ENCODE measurements at places on chromosomes 4 and X.
A peak's percentile ranks its signal among the peaks of the same experiment; 100 is the strongest.

- no peak for DNase-seq
Observed at GRCh38 chr4:33302321-33302720, 2582.2 kb downstream of the PCDH7 start.

GRCh38 chr4:169611157-169611556, 1.2 kb downstream of the NEK1 start:
- DNase-seq: no peak

DNA sequence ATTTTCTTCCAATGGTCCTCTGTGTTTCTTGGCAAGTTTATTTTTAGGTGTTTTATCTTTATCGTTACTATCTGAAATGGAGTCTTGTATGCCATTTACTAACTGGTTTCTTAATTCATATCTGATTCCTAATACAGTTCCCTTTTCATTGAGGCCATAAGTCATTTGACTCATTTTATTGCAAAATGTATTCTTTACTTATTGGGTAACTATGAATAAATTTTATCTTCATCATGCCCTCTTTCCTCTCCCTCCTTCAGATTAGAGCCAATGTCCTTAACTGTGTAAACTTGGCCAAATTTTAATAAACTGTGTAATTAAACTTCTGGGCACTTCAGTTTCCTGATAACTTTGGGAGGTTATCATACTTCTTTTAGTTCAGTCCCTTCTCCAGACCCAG, 19.3 kb upstream of the MSMO1 start:
- no peak for DNase-seq

GRCh38 chr4:89653012-89653411, 183.9 kb downstream of the SNCA start:
- no peak for DNase-seq

GRCh38 chr4:77127837-77128621, 29.0 kb upstream of the CCNG2 start:
- DNase-seq: no peak

DNA sequence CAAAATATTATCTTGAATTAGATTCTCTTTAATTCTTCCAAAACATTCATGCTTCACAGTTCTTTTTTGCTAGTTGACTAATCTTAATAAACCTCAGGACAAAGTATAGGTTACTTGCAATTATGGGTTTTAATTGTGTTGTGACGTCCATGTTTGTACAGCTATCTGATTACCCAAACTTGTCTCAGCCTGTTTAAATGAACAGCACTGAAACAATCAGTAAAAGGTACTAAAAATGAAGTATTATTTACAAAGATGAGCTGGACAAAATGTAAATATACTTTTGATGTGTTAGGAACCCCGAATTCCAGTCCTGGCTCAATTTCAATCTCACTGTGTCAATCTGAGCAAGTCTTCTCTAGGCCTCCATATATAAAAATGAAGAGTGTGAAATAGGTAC, 57.4 kb upstream of the SLC6A14 start:
- DNase-seq: no peak

- no peak for DNase-seq
Observed at GRCh38 chrX:125532411-125533089, 212.9 kb downstream of the TEX13C start.

DNA sequence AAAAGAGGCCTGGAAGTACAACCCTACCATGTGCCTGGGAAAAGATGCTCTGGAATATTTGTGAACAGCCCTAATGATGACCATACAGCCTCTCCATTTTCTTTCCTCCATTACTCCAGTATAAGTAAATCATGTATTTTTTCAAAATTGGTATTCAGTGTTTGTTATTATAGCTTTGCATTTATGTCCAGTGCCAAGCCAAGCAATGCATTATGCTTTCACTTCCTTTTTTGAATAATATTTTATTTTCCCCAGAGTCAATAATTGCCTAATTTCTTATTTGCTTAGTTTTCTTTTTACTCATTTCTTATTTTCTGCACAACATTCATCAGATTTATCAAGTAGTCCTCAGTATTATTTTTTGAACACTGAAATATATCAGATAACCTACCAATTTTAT, 49.3 kb upstream of the EOLA2 start:
- DNase-seq: no peak

- no peak for DNase-seq
Observed at GRCh38 chr4:40199179-40199670, 2.4 kb downstream of the RHOH start.

DNA sequence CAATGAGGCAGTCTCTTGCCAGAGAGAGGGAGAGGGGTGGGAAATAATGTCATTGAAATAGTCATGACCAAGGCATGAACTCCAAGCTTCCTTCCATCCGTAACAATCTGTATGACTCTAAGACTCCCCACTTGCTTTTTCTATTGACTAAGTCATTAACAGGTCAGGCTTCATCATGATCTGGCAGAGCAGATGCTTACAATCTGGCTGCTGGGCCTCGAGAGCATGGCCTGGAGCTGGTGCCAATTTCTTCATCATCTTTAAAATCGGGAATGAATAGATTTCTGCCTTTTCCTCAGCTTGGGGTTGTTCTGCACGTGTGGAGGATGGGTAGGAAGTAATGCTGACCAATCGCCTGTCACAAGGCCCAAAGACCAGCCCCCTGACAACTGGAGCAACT, 280.6 kb upstream of the CLNK start:
- DNase-seq: no peak

- DNase-seq: no peak
Observed at GRCh38 chr4:20859097-20859781, 159.0 kb downstream of the PACRGL start.

GRCh38 chrX:154715825-154716224, 35.1 kb downstream of the GAB3 start:
- no peak for DNase-seq

DNA sequence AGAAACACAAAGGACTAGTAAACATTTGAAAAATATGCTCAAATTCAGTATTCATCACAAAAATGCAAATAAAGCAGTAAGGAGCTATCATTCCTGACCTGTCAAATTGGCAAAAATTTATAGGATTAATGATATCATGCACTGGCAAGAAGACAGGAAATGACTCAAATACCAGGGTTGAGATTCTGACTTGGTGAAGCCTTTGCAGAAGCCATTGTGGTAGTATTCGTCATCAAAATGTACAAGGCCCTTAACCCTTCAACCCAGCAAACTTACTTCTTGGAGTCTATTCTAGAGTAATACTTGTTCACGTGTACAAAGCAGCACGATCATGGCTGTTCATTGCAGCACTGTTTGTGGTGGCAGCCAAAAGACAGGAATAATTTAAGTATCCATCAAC, 132.4 kb downstream of the ENOX2 start:
- DNase-seq: peak; percentile 17

DNA sequence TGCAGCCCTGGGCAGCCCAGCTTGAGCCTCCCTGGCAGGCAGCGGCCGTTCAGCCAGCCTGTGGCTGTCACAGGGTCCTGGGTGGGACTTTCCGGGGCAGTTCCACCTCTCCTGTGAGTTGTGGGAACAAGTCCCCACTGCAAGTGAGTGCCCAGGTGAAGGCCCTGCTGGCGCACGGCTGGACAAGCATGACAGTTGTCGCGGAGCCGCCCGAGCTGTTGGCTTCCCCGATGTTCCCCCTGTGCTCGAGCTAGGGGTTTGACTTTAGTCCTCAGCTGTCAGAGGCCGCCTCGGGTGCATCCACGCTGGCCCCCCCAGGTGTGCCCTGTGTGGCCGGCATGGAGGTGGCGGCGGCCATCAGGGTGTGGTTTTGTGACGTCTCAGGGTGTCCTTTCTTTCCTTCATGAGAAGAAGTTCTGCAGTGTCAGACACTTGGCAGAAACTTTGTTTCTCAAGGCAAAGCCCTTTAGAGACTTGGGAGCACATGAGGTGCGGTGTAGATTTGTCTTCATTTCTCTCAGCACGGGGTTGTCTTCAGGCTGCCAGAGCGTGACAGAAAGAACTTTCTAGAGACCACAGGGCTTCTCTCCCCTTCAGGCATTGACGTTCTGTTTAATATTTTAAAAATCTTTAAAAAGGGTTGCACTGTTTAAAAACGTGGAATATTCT, 69.4 kb upstream of the HGFAC start:
- no peak for DNase-seq

- DNase-seq: peak; percentile 47
Observed at GRCh38 chr4:130395871-130396270, 1299.9 kb downstream of the C4orf33 start.

- DNase-seq: peak; percentile 11
Observed at GRCh38 chrX:38561951-38562719, 793 bp downstream of the TSPAN7 start.

DNA sequence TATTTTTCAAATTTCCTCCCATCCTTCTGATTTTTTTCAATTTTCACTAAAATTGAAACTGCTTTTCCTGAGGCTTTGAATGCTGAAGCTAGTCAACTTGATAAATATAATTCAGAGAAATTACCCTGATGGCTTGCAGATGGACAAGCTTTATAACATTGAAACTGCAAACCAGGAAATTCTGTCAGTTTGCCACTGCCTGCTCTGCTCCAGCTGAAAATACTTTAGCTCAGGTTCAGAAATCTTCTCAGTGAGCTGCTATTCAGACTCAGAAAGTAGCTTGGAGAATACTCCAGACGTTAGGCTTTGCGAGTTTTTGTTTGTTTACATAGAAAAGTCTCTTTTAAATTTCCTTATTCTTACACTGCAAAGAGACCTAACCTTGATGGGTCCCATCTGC, 1574.7 kb downstream of the STIM2 start:
- no peak for DNase-seq

DNA sequence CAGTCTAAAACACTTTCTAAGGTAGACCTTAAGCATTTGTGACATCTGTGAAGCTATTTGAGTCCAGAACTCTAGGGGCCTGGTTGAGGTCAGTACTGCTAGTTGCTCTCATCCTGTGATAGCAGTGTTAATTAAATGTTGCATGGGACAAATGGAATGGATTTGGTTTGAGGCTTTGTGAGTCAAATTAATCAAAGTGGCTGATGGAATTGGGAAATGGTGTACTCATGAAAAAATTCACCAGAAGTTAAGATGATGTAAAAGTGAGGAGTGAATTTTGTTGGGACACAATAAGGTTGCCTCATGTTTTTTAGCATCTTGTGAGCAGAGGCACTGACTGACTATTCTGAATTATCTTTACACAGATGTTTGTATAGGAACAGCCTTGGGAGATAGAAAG, 99.2 kb upstream of the ARSJ start:
- no peak for DNase-seq

DNA sequence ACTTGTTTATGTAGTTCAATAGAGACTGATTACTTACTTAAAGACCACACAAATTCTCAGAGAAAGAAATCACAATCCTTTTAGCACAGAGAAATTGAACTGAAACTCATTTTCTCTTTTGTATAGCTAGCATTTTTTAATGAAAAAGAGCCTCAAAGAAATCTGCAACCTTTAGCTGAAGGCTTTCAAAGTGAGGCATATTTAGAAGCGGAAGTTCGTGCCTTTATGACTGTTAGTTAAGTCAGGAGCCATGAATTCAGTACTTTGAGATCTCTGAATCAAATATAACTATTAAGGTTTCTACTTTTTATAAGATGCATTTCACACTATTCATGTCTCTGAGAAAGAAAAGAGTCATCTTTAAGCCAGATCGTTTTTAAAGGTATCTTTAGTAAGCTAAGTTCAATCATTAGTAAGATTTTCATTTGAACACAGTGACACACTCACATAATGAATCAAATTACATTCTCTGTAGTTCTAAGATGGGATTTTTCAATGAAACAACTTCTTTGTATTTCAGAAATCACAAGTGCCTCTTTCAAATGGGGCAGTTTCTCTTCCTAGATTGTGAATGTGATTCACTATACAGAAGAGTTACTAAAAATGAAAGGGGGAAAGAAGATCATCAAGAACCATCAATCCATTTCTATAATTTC, 61.4 kb downstream of the SMARCA1 start:
- no peak for DNase-seq

DNA sequence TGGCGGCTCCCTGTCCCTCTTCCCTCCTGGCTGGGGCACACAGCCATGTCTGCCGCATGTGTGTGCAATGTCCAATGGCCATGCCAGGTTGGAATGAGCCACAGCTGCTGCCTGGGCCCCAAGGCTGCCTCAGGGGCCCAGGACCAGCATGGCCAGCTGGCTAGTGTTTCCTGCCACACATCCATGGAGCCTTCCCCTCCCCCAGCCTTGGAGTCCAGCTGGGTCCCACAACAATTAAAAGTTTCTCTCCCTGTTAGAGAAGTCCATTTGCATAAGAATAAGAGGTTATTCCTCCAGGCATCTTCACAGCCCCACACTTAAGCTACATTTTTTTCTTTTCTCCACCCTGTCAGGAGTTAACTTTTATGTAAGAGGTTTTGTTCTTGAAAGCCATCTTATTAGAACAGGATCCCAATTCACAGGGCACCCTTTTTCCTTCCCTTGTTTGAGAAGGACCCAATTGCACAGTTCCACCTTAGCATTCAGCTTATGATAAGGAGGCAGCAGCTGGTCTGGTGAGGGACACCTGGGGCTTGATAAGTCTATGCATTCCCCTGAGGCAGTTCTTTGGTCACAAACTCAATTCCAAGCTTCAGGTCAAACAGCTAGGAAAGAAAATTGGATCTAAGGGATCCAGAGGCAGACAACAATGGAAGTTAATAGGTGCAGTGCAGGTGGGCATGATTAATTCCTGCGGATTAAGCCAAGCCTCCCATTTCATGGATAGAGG, 963.3 kb upstream of the GRIA3 start:
- no peak for DNase-seq

DNA sequence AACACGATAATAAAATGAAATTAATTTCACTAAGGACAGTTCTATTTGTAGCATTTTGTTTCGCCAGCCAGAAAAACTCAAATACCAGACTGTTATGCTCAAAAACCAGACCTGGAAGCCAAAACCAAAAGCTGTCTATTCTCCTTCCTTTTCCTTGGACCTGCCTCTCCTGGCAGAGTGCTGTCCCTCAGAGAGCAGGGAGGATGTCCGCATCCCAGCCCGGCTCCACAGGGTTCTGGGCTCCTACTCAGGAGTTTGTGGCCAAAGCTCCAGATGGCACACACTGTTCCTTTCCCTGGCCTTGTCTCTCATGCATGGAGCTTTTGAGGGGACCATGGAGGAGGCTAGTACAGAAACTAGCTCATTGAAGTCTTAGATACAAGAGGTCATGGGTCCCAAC, 41.9 kb upstream of the C1QTNF7 start:
- no peak for DNase-seq

- DNase-seq: no peak
Observed at GRCh38 chrX:116111934-116112595, 58.5 kb upstream of the AGTR2 start.

- DNase-seq: no peak
Observed at GRCh38 chr4:47218631-47219030, 187.3 kb downstream of the GABRB1 start.
